ENCODE measurements at places on chromosomes 11 and 22.

GRCh38 chr11:107078375-107078774 is 60.1 kb upstream of the GUCY1A2 start:
- DNase-seq = no peak

DNA sequence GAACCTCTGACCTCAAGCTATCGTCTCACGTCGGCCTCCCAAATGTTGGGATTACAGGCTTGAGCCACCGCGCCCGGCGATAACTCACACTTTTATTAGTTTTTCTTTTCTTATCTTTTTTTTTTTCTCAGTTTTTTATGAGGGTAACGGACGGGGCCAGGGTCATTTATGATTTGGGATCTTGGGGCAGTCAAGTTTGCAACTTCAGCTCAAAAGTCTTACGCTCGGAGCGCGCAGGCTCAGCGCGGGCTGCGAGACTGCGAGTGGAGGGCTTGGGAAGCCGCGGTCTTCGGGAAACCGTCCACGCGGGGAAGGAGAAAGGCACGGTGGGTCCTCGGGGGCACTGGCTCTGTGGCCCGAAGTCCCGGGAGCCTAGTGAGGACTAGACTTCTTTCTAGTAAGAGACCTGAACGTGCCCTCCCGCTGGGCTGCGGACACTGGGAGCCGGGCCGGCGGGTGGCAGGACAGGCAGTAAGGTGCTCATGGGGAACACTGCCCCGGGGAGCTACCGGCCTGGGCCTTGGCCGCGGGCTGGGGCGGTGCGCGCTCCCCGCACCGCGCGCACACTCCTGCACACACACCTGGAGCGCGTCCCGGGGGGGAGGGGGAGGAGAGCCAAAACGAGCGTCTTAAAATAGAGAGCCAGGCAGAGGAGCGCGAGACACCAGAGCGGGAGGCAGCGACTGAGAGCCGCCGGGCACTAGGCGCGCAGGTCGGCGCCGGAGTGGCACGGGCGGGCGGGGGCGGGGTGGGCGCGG is 476 bp upstream of the BARX2 start:
- peak; percentile 22 for DNase-seq

DNA sequence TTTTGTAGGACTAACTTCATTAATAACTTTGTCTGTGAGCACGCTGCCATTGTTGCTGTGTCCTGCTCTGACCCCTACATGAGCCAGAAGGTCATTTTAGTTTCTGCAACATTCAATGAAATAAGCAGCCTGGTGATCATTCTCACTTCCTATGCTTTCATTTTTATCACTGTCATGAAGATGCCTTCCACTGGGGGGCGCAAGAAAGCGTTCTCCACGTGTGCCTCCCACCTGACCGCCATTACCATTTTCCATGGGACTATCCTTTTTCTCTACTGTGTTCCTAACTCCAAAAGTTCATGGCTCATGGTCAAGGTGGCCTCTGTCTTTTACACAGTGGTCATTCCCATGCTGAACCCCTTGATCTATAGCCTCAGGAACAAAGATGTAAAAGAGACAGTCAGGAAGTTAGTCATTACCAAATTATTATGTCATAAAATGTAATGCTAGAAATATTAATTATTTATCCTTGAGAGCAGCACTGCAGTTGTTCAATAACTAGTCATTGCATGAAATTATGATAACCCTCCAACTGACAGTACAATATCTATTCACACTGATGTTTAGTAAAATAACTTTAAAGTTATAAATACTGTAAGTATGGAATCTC is 46.4 kb upstream of the OR5D13 start:
- DNase-seq = peak; percentile 4

DNA sequence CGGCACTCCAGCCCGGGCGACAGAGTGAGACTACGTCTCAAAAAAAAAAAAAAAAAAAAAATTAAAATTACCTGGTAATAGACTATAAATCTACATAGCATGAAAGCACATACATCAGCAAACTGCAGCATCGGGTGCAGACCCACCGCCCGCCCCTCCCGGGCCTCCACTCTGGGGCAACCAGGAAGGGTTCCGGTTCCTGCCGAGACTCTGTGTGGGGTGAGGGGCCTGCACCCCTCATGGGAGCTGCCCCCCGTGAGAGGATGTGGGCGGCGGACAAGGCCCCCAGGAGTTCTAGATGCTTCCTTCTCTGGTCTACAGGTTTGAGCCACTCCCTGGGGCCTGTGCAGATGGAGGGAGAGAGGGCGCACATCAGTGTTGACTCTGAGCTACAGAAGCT is 9.1 kb downstream of the DRD4 start:
- no peak for DNase-seq
